Smooth muscle cell of the umbilical artery (primary cell): ENCODE measurements at places on chromosomes 5 and 9. TPM values are rescaled to one million over a fixed set of nuclear protein-coding genes. Genes with fewer than 3 reads are reported as not detected.

The FBXL7 gene
- 5.3 and 6.2 TPM in 2 replicates for total RNA-seq

The CAVIN4 gene
- total RNA-seq = 2.4 and 3.6 TPM in 2 replicates

The TMOD1 gene
- total RNA-seq = not detected in 2 replicates

The CAMK4 gene
- 2.7 and 10.3 TPM in 2 replicates for total RNA-seq

The CD14 gene
- total RNA-seq = 0.55 and 0.59 TPM in 2 replicates

The TEX48 gene
- total RNA-seq = not detected in 2 replicates

The EGR1 gene
- total RNA-seq = 2.1 and 2.7 TPM in 2 replicates

The GRXCR2 gene
- total RNA-seq = not detected in 2 replicates

The HAVCR2 gene
- 0.09 TPM in 1 of 2 replicates, not detected in the other for total RNA-seq

The ATP10B gene
- total RNA-seq = not detected in 2 replicates

The ANKRD18A gene
- not detected in 2 replicates for total RNA-seq

The TUSC1 gene
- total RNA-seq = 7.6 and 10.4 TPM in 2 replicates

The PDLIM7 gene
- total RNA-seq = 167 and 241 TPM in 2 replicates

The FOXD1 gene
- total RNA-seq = 10.7 and 39.3 TPM in 2 replicates

The ELOVL7 gene
- 0.09 TPM in 1 of 2 replicates, not detected in the other for total RNA-seq

The SIT1 gene
- total RNA-seq = not detected in 2 replicates

The ADAMTS13 gene
- 1.8 and 2.8 TPM in 2 replicates for total RNA-seq

The RLN1 gene
- total RNA-seq = not detected in 2 replicates

The NIPAL4 gene
- total RNA-seq = 0.14 TPM in 1 of 2 replicates, not detected in the other

The ERGIC1 gene
- 145 and 257 TPM in 2 replicates for total RNA-seq

The DMRT2 gene
- 1.5 and 1.7 TPM in 2 replicates for total RNA-seq

The PCDHA9 gene
- under 0.01 and 0.09 TPM in 2 replicates for total RNA-seq

The SLC1A3 gene
- total RNA-seq = 5.3 and 14.3 TPM in 2 replicates

The KIF24 gene
- total RNA-seq = 0.59 and 1.8 TPM in 2 replicates

The C5orf22 gene
- 21.1 and 32.4 TPM in 2 replicates for total RNA-seq

The PCA3 gene
- total RNA-seq = not detected in 2 replicates

The S100Z gene
- not detected in 2 replicates for total RNA-seq

The LECT2 gene
- not detected in 2 replicates for total RNA-seq

The KCNV2 gene
- total RNA-seq = not detected in 2 replicates

The TOR2A gene
- 1.8 and 4.1 TPM in 2 replicates for total RNA-seq

The TLX3 gene
- not detected in 2 replicates for total RNA-seq

The PRELID1 gene
- 79.6 and 79.9 TPM in 2 replicates for total RNA-seq

The NMUR2 gene
- total RNA-seq = not detected in 2 replicates

The NUDT12 gene
- 10.1 and 17.2 TPM in 2 replicates for total RNA-seq

The KIF4B gene
- total RNA-seq = 0.09 TPM in 1 of 2 replicates, not detected in the other

The PKD2L2 gene
- total RNA-seq = not detected in 2 replicates

The SPINK13 gene
- total RNA-seq = not detected in 2 replicates

The CCNI2 gene
- total RNA-seq = not detected in 2 replicates

The NFIL3 gene
- 17.0 and 24.1 TPM in 2 replicates for total RNA-seq

The MIER3 gene
- total RNA-seq = 18.1 and 40.6 TPM in 2 replicates

The CTXN3 gene
- total RNA-seq = not detected in 2 replicates

The TIMD4 gene
- not detected in 2 replicates for total RNA-seq

The PCAT7 gene
- total RNA-seq = 0.30 TPM in 1 of 2 replicates, not detected in the other

The TIGD6 gene
- 6.6 and 7.7 TPM in 2 replicates for total RNA-seq
